HuH-7 (cell line): ENCODE measurements at places on chromosomes 7 and 10.

GRCh38 chr7:20279979-20280378 is 50.7 kb upstream of the ITGB8 start:
- DNase-seq: no peak

DNA sequence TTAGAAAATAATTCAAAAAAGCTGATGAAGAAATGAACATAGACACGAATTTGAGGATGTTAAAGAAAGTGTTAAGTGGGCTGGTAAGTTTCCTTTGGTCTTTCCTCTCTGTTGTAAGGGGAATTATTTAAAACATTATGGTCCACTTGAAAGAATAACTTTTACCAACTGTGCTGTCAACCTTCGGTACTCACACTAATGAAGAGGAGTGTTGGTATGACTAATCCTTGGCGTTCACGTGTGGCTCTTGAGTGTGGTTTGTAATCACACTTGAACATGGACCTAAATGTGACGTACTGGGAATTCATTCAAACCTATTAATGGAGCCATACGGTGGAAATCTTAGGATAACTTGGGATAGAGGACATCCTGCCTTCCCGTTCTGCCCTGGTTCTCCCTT is 41.3 kb downstream of the TBXAS1 start:
- no peak for DNase-seq

DNA sequence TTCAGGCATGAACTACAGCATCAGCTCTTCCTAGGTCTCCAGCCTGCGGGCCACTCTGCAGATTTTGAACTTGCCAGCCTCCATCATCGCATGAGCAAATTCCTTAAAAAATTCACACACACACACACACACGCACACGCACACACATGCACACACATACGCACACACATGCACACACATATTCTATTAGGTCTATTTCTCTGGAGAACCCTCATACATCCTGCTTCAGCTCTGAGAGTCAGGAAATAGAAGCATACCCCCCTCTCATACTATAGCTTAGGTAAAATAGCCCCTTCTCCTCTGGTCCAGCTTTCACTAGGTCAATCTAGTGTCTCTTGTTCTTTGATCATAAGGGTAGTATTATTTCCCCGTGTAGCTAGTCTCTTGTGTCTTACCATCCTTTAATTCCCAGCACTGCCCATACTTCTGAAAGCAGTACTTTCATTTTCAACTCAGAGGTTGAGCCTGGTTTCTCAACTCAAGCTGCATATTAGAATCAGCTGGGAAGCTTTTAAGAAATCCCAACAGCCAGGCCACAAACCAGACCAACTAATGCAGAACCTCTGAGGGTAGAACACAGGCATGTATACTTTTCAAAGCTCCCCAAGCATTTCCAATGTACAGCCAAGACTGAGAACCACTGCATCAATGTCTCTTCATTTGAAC is 30.9 kb upstream of the ITGB8 start:
- DNase-seq: no peak

DNA sequence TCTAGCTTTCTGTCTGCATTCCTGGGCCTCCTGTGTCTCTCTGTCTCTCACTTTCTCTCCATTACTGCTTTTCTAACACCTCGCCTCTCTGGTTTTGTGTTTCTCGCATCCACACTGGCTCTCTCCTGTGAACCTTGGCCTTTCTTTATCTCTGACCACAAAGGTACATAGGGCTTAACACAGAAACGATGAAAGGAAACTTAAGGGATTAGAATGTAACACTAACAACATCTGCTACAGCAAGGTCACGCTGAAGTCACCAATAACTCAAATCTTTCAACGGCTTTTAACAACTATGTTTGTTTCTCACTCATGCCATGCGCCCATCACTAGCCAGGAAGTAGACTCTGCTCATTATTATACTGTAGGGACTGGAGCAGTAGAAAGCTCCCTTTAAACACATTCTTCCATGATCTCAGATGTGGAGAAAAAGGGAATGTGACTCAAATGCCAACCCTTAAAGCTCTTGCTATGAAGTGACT is 9.3 kb upstream of the OR6V1 start:
- DNase-seq: peak; percentile 50

GRCh38 chr10:87613751-87614150 is 45.9 kb upstream of the PAPSS2 start:
- DNase-seq: no peak

- peak; percentile 60 for DNase-seq
Observed at GRCh38 chr10:122051609-122052385, 62.8 kb downstream of the TACC2 start.

DNA sequence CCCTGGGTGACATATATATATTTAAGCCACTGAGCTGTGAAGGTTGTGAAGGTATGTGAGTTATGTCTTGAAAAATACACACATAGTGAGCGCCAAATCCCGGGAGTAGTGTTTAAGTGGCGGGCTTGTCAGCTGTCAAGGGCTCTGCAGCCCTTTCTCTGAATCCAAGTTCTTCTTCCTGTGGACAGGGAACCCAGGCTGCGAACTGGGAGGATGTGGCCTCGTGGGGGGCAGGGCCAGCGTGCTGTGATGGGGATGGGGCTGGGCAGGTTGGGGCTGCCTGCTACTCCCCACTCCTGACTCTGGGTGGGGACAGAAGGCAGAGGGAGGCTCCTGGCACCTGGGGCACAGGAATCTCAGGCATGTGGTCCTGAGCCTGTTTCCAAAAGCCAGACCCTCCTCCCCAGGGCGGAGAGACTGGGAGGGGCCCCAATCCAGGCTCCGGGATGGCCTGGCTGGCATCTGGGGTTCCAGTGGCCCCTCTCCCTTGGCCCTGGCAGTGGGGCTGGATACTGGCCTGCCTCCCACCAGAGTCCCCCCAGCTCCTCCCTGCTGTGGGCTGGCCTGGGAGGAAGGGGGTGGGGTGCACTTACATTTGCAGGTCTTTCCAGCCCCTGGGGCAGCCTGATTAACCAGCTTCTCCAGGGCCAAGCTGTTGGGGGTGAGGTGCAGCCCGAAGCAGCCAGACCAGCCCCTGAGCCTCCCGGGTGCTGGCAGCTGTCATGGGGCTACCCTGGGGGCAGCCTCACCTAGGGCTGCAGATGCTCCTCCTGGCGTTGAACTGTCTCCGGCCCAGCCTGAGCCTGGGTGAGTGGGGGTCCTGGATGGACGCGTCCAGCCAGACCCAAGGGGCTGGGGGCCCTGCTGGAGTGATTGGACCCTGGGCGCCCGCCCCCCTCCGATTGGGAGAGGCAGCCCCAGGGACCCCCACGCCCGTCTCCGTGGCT is at the start of gene UPK3B:
UPK3B (plus strand) TSS at position 622 of the 947 bp plus-strand sequence; CDS start at position 723, 101 bp downstream.
- DNase-seq: no peak

DNA sequence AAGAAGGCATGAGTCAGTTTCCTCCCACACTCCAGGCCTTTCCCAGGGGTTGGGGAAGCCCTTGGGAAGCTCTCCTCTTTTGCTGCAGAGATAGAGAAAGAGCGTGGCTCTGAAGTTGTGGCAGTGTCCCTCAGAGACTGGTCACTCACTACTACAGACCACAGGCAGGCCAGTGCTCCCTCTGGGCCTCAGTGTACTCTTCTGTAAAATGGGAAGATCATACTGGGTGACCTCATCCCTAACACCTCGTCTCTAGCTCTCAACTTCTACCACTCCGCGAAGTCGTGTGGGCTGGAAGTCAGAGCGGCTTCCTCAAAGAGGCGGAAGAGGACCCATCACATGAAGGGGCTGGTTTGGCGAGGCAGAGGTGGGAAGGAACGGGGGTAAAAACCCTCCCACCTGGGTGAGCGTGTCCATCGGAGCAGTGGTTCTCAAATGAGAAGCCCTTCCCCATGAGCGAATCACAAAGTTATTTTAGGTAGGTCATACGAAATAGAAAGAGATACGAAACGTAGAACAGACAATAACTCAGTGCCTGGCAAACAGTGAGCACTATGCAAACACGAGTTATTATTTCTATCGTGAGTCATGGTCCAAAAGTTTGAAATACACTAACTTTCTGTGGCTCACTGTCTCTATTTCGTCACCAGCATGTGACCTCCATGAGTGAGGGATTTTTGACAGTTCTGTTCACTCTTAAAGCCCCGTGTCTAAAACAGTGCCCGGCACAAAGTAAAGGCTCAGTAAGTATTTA is 32.7 kb downstream of the PRKAG2 start:
- no peak for DNase-seq

- no peak for DNase-seq
Observed at GRCh38 chr7:95950698-95951097, 178.3 kb downstream of the DYNC1I1 start.

- DNase-seq: no peak
Observed at GRCh38 chr10:109933984-109934565, 10.8 kb upstream of the XPNPEP1 start.

DNA sequence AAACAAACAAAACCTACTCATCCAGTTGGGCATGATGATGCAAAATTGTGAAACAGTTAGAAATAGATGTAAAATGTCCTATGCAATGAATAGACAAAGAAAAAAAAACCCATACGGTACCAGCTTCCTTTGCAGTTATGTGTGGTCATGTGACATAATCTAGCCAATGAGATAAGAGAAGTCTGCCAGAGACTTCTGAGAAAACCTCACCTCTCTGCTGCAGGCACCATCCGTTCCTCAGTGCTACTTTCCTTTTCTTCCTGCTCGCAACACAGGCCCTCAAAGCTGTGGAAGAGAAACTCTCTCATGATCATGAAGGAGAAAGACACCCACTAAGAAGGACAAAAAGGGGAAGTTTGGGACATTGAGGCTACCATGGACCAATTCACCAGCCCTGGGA is 76.8 kb upstream of the CARD11 start:
- no peak for DNase-seq

DNA sequence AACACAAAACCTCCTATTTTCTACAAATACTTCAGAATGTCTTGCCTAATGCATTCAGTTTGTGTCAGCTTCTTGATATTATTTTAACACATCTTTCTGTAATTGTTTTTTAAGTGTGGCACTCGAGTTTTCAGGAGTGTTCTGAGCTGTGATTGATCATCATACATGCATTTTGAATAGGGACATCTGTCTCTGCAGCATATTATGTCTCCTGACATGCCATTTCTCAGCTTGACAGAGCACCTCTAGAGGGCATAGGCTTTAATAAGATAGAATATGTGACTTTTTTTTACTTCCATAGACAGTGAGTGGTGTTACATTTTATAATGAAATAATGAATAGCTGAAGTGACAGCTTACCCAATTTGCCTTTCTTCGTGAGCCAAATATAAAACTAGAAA is 219.2 kb upstream of the HDAC9 start:
- DNase-seq: no peak

DNA sequence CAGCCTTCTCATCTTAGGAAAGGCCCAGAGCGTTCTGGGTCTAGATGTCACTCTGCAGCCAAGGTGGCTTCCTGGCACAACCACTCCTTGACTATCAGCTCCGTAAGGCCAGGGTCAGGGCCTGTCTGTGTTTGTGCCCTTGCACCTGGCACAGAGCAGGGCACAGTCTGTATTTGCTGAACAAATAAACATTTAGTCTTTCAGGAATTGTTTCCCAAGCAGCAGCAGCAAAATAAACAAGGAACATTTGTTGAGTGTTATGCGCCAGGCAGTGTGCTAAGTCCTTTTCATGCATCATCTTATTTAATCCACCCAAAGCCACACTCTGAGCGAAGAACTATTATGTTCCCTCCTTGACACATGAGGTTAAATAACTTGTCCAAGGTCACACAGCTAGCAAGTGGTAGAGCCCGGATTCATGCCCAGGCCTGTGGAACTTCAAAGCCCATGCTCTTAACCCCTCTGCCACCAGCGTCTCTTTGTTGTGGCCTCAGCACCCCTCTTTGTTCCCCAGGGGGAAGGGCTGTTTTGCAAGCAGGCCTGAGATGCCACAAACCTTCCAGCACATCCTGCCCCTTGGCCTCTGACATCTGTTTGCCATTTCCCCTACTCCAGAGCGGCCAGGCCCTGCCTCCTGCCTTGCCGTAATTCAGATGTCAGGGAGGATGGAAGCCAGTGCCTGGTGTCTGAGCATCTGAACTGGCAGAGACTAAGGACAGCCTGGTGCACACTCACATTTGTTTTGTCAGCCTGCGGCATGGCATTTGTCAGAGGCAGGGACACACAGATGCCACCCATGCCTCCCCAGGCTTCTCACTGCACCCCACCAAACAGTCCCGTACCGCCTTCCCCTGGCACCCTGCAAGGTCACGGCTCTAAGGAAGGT is 325.8 kb upstream of the ZMIZ1 start:
- DNase-seq: no peak

GRCh38 chr7:124720195-124720594 is 45.4 kb downstream of the GPR37 start:
- peak; percentile 47 for DNase-seq

- no peak for DNase-seq
Observed at GRCh38 chr10:132571650-132572544, 34.3 kb downstream of the INPP5A start.

GRCh38 chr10:29343607-29344038 is 54.8 kb downstream of the LYZL1 start:
- no peak for DNase-seq

- DNase-seq: no peak
Observed at GRCh38 chr7:29808075-29808801, 1.9 kb downstream of the WIPF3 start.

- DNase-seq: no peak
Observed at GRCh38 chr7:131039836-131040235, 287.8 kb upstream of the MKLN1 start.

DNA sequence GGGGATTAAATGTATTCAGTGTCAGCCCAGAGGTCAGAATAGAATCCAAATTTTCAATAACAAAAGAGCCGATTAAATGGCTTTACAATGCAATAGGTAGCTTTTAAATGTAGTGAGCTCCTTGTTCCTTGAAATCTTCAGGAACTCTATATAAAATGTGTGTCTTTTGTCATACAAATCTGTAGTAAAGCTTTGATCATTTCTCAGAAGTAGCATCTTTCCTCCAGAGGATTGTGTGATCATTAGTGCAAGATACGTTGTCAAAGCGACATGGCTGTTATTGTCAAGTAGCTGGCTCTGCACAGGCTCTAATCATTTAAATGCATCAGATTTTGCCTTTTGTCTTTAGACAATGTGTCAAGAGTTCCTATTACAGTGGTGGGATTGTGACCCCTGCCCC is 116.1 kb upstream of the NAMPT start:
- no peak for DNase-seq

DNA sequence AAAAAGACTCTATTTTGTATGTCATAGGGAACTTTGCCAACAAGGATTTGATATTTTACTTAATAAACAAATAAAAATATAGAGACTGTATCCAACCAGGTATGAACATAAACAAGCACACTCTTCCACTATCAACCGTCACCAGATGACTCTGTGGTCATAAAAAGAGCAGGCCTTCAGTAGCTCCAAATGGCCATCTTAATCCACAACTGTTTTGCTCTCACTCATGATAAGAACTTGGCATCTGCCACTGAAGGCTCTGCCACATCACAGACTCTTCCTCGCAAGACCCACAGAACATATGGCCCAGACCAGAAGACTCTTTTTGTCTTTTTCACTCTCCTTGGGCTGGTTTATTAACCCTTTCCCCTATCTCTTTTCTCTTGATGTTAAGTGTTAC is 98.7 kb upstream of the POM121L12 start:
- DNase-seq: no peak

GRCh38 chr10:26780106-26780792 is 80.5 kb downstream of the ABI1 start:
- no peak for DNase-seq

GRCh38 chr7:6489612-6490011 is 41.9 kb upstream of the DAGLB start:
- DNase-seq: no peak

GRCh38 chr10:102612964-102613275 is 31.4 kb upstream of the TRIM8 start:
- no peak for DNase-seq

GRCh38 chr10:59857049-59857448 is 49.3 kb downstream of the CCDC6 start:
- no peak for DNase-seq

- no peak for DNase-seq
Observed at GRCh38 chr10:16966991-16967865, 150.0 kb upstream of the RSU1 start.
